Stimulated activated CD4-positive, alpha-beta T cell treated with anti-CD3 and anti-CD28 coated beads, Interleukin-1b, Interleukin-23, amount 100 ng/mL, for 48 hours (primary cell): ENCODE measurements at places on chromosomes 3 and 15.

DNA sequence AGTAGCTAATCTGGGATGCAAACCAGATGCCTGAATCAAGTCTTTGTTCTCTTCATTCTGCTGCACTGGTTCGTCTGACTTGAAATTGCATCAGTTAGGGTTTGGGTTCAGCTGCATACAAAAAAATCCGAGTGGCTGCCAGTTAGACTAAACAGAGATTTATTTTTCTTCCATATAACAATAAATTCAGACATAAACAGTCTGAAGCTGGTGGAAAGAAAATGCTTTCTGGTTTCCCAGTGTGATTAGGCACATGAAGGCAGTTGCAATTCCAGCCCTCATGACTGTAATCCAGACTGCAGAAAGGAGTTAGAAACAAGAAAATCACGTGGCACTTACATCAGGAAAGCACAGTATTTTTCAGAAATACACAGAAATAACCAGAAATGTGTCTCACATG lies 930.7 kb downstream of the MCTP2 start:
- DNase-seq: no peak

DNA sequence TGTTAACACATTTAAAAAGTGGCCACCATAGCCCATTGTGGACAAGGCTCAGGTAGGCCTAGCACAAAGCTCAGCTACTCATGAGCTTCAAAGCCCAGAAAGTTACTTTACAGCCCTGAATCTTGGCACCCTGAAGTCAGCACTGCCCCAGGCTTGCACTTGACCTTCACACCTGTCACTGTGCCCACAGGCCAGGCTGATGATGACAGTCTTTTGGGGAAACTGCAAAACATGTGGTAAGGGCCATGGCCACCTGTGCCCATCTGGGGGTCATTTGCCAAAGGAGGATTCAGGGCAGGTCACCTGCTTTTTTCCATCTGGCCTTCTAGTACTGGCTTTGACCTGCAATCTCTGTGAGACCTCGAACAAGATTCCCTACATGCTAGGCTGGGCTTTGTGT lies 11.0 kb downstream of the CHDH start:
- DNase-seq: no peak

- peak; percentile 49 for DNase-seq
These were observed 3.7 kb downstream of the TLR9 start for GRCh38 chr3:52221563-52222318.

GRCh38 chr15:60065951-60066350 lies 61.8 kb downstream of the FOXB1 start:
- DNase-seq: no peak

GRCh38 chr3:157501863-157502262 lies 1.4 kb downstream of the VEPH1 start:
- DNase-seq: no peak

GRCh38 chr3:135807879-135808278 lies 157.6 kb upstream of the PPP2R3A start:
- no peak for DNase-seq

- no peak for DNase-seq
These were observed 275.9 kb downstream of the DOCK3 start for GRCh38 chr3:50950591-50950990.

GRCh38 chr3:8524249-8524648 lies 22.6 kb downstream of the LMCD1 start:
- DNase-seq: no peak

DNA sequence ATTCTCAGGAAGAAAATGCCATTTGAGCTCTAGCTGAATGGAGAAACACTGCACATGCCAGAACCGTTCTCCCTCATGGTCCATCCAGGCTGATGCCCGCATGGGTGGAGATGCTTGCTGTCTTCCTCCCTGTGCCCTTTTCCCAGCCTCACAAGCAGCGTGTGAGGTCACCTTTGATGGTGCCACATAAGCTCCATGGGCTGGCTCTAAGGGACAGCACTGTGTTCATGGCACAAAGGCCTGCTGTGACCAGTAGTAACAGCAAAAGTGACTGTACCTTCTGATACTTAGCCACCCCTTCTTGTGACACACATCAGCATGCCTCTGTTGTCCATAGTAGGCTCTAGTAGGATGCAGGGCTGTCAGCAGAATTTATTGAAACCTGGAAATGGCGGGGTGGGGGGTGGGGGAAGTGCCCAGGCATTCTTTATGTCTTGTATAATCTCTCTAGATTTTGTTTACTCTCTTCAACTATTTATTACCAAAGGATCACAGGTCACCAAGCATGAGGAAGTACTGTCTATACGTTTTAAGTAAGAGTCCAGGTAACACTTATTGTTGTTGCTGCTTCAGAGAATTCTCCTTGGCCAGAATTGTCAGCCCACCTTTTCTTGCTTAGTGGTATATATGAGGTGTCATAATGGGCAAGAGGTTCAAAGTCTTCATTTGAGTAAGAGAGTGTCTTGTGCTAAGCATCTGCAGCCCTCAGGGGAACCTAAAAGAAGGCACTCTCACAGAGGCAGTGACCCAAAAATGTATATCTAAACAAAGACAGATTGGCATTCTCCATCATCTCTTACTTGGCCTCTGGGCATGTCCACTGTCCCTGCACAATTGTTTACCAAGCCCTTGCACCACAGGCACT lies 56.5 kb downstream of the RAB7A start:
- DNase-seq: no peak

- DNase-seq: no peak
These were observed 124.7 kb upstream of the RBMS3 start for GRCh38 chr3:29156086-29156715.

GRCh38 chr3:52195823-52196331 lies 2.1 kb upstream of the ALAS1 start:
- no peak for DNase-seq

DNA sequence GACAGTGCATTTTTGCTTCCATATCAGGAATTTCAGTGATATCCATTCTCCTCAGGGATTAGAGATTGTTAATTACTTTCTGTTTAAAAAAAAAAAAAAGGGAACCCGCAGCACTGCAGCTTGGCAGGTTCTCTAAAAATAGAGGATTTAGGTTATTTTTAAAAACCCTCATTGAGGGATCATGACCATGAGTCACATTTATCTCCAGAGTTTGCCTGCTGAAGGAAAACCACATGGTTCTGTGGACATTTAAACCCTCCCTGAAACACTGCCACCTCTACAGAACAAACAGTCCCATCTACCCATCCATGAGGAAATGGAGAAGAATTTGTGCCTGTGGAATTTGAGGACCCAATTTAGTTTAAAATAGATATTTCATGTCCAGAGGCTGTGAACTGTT lies 66.2 kb upstream of the UBE2E1 start:
- no peak for DNase-seq

GRCh38 chr15:87828608-87829007 lies 427.9 kb downstream of the NTRK3 start:
- no peak for DNase-seq

DNA sequence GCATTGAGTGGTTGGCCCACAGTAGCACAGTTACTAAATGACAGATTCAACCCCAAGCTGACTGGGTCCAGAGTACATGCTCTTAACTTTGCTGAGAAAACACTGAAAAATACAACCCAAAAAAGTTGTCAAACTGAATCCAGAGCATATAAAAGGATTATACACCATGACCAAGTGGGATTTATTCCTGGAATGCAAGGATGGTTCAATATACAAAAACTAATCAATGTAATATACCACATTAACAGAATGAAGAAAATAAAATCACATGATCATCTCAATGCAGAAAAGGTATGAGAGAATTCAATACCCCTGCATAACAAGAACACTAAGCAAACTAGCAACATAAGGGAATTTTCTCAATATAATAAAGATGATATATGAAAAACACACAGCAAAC lies 98.5 kb downstream of the STAG1 start:
- DNase-seq: no peak

DNA sequence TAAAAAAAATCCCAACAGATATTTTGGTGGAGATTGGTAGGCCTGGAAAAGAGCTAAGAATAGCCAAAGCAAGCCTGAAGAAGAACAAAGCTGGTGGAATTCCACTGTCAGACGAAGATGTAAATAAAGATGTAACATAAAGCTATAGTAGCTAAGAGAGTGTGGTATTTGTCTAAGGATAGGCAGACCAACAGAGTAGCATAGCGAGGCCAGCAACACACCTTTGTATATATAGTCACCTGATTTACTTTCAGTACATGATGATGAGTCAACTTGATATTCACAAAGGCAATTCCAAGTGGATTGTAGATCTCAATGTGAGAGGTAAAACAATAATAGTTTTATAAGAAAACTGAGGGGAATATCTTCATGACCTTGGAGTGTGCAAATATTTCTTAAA lies 53.6 kb upstream of the SYN2 start:
- DNase-seq: no peak

GRCh38 chr3:118781232-118781631 lies 253.4 kb downstream of the IGSF11 start:
- no peak for DNase-seq

GRCh38 chr3:159850481-159850880 lies 138.2 kb upstream of the IL12A start:
- DNase-seq: no peak

- no peak for DNase-seq
These were observed 72.1 kb downstream of the ADAM10 start for GRCh38 chr15:58677426-58677825.

GRCh38 chr15:38682861-38683260 lies 118.2 kb upstream of the RASGRP1 start:
- no peak for DNase-seq

DNA sequence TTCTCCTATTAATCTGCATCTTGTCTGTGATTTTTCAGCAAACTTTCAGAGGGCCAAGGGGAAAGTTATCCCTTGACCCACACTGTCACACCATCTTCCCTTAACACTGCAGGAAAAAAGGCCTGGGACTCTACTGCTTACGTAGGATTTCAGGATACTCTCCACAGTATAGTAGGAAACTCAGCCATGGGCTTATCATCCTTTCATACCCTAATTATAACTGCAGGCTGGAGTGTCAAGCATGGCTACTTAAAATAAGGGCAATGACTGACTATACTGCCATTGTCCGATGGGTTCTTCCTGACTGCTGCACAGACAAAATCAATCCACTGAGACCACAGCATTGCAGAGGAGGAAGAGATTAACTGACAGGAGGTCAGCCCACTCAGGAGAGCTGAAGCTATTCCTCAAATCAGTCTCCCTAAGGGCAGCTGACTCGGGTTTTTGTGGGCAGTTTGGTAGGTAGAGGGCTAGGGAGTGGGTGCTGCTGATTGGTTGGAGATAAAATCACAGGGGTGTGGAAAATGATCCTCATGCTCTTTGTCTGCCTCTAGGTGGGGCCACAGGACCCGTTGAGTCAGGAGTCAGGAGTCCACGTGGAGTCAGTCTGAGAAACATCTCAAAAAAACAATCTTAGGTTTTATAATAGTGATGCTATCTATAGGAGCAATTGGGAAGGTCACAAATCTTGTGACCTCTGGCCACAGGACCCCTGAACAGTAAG lies 118.2 kb upstream of the STRIT1 start:
- no peak for DNase-seq

DNA sequence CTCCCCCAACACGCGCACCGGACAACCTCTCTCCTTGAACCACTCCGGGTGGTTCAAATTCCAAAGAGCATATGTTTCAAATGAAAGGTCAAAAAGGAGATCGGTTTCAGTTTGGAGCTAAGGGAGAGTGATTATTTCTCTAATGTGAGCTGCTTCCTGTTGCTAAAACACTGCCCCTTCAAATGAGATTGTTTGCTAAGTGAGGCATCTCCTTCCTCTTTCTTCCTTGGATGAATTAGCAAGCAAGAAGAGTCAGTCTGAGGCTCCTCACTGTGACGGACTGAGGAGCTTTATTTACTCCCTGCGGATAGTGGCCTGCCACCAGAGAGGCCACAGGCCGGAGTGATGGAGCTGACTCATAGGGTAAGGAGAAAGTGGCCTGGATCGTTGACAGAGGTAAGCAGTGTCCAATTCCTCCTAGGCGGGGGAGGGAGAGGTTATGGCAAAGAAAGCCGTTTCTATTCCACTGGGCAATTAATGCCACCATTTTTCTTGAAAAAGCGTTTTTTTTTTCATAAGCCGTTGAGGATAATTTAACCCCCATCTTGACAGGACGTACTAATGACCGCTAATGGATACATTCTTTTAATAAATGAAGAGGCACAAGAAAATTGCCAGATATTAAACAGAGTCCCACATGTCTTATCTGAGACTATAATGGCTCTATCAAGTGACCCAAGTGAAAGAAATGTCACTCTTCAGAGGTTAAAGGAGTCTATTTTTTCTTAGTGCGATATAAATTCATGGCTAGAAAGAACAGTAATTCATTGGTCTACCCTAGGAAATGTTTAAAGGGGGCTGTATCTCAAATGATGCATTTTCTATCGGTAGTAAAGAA lies 167.0 kb upstream of the ANKRD28 start:
- DNase-seq: no peak

- no peak for DNase-seq
These were observed 443.1 kb downstream of the FOXP1 start for GRCh38 chr3:71140477-71140876.

DNA sequence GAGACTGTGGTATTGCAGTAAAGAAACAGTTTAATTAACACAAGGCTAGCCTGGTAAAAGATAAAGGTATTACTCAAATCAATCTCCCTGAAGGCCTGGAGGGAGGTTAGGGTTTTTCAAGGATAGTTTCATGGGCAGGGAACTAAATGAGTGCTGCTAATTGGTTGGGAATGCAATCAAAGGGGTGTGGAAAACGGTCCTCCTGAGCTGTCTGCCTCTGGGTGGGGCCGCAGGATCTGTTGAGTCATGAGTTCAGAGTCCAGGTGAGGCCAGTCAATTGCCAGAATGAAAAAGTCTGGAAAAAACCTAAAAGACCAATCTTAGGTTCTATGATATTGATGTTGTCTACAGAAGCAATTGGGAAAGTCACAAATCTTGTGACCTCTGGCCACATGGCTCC lies 293.2 kb downstream of the MCTP2 start:
- DNase-seq: no peak

GRCh38 chr3:8996681-8997121 lies 33.4 kb upstream of the RAD18 start:
- DNase-seq: no peak

DNA sequence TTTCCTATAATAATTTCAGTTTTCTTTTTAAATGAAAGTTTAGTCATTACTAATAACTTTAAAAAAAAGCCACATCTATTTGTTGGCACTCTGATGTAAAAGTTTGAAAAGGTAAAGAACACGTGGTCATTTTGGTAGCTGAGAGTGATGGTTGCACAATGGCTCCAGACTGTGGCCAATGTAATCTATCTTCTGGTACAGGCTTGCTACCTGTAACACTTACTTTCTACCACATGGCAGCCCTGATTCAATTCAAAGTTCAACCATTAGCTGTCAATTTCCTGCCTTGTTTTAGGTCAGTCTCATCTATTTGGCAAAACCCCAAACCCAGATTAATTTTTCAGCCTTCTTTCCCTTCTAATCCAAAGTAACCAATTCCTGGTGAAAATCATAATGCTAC lies 126.1 kb downstream of the TUSC7 start:
- DNase-seq: no peak

GRCh38 chr3:67509471-67510075 lies 144.8 kb downstream of the SUCLG2 start:
- DNase-seq: no peak

DNA sequence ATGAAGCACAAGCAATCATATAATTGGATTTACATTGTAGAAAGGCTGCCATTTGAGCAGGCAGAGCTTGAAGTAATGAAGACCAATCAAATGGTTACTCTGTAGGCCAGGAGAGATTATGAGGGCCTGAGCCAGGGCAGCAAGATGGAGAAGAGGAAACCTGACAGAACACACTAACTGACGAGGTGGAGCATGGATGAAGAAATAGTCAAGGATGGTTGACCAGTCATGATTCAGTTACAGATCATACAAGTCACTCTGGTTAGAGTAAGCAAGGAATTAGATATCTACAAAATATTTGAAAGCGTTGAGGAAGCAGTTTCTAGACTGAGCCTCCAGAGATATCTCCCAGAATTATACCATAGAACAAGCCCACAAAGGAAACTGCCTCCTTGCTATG lies 101.8 kb upstream of the THSD4 start:
- no peak for DNase-seq

GRCh38 chr15:94182883-94183282 lies 48.5 kb upstream of the MCTP2 start:
- DNase-seq: no peak
